Trophoblast cell (in vitro differentiated cells and primary cell): ENCODE measurements at places on chromosomes 1 and 21.
A peak's percentile ranks its signal among the peaks of the same experiment; 100 is the strongest.

GRCh38 chr1:113543110-113543509 is 152.8 kb downstream of the MAGI3 start:
- no peak overlapping the region for H3K4me3 ChIP-seq
- H3K36me3 ChIP-seq = no peaks in the 10 kb centered on the region
- H3K4me1 ChIP-seq = peaks cover 4% of the 10 kb centered on the region
- no peaks in the 10 kb centered on the region for H3K27me3 ChIP-seq
- no peak for DNase-seq

DNA sequence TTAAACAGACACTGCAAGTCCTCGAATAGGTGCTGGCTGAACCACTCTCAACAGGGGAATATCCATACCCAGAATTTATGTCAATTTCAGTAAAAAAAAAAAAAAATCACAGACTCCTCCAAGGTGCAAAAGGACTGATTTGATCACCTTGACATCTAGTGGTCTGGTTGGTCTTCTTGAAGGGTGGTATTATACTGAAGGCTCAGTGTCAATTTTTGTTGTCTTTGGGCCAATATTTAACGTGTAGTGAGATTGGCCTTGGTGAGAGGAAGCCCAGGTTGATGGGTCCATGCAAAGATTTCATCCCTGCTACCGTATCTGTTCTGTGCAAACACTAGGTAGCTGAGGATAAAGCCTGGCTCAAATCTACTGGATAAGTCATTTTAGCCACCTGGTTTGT is 4.0 kb upstream of the GBP5 start:
- H3K4me1 ChIP-seq = no peaks in the 10 kb centered on the region
- H3K27me3 ChIP-seq = no peaks in the 10 kb centered on the region
- no peak for DNase-seq
- no peaks in the 10 kb centered on the region for H3K36me3 ChIP-seq
- H3K4me3 ChIP-seq = no peak overlapping the region

- H3K4me1 ChIP-seq = no peaks in the 10 kb centered on the region
- H3K4me3 ChIP-seq = no peak overlapping the region
- no peak for DNase-seq
- H3K27ac ChIP-seq = no peak overlapping the region
These were observed 214.2 kb upstream of the CACYBP start for GRCh38 chr1:174785510-174785909.

GRCh38 chr21:39000496-39000895 is 182.8 kb downstream of the PSMG1 start:
- no peak overlapping the region for H3K27ac ChIP-seq
- DNase-seq = peak; percentile 31
- no peaks in the 10 kb centered on the region for H3K27me3 ChIP-seq
- H3K36me3 ChIP-seq = no peaks in the 10 kb centered on the region
- H3K4me3 ChIP-seq = no peak overlapping the region

DNA sequence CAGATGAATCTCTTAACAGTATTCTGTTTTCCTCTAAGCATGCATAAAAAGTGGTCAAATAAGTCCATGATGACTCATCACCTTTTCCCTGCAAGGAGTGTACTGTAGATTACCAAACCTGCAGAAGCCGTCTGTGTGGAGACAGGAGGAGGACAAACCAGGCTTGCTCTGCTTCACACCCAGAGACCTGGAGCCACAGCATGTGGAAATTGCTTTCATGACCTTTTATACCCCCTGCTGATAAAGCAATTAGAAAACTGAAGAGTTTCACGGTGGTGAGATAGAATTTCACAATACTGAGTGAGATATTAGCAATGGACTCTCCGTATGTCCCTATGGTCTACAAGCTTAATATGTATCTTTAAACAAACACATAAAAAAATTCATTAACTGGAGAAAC is 9.4 kb downstream of the CORT start:
- H3K4me1 ChIP-seq = no peaks in the 10 kb centered on the region
- peak; percentile 56 for DNase-seq
- H3K4me3 ChIP-seq = no peak overlapping the region
- peaks cover 30% of the 10 kb centered on the region for H3K36me3 ChIP-seq

GRCh38 chr1:47578026-47578720 is 140.3 kb downstream of the FOXD2 start:
- no peak overlapping the region for H3K27ac ChIP-seq
- no peaks in the 10 kb centered on the region for H3K36me3 ChIP-seq
- H3K4me1 ChIP-seq = peaks cover 12% of the 10 kb centered on the region
- H3K4me3 ChIP-seq = no peak overlapping the region

DNA sequence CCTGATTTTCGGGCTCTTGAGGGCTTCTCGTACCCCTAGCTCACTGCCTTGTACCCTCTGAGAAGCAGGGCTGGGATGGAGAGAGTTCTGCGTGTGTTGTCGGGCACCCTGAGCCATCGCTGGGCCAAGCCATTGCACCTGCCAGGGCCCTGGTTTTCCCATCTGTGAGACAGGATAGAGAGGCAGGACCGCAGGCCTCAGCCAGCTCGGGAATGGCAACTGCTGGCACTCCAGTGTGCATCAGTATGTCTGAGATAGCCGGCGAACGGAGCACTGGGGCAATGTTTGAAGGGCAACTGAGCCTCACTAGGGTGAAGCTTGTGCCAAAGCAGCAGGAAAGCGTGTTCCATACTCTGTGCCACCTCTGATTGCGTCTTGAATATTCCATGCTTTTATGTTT is 66.9 kb downstream of the TENT5C start:
- H3K27ac ChIP-seq = no peak overlapping the region
- no peak for DNase-seq
- peaks cover 3% of the 10 kb centered on the region for H3K4me1 ChIP-seq
- H3K36me3 ChIP-seq = no peaks in the 10 kb centered on the region
- no peak overlapping the region for H3K4me3 ChIP-seq
- H3K27me3 ChIP-seq = no peaks in the 10 kb centered on the region

DNA sequence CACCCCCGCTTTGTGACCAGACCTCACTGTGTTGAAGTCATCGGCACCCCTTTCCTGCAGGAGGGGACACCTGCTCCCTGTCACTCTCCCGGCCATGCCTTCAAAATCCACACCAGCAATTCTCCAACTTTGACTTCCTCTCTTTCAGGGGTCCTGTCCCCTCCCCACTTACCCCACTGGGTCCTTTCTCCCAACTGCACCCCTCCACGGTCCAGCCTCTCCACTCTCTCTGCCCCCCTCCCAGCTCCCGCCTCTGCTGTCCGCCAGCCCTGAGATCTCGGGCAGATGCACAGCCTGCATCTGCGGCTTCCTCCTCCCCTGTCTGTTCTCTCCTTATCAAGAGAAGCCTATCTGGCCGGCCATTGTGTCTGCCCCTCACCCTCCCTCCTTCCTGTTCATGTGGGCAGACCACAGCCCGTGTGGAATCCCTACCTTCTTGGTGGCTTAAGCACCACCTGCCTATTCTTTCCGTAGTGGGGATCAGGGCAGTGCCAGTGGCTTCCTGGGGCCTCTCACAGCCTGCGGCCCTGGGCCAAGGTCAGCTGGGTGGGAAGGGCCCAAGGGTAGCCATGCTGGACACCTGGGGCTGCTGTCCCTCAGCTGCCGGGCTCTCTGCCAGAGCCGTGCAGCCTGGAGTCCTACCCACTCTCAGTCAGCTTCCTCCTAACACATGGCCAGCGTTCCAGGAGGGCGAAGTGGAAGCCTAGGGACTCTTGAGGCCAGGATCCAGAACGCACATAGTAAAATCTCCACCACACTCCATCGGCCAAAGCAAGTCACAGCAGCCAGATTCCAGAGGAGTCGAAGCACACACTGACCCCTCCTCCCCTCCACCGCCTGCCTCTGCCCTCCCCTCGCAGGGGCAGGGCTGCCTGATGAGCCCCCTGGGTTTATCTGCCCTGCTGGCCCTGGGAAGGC is 5.1 kb upstream of the HES4 start:
- no peak overlapping the region for H3K4me3 ChIP-seq
- no peaks in the 10 kb centered on the region for H3K27me3 ChIP-seq
- peaks cover 36% of the 10 kb centered on the region for H3K4me1 ChIP-seq
- no peak for DNase-seq

GRCh38 chr1:91635763-91636162 is 135.1 kb downstream of the CDC7 start:
- H3K4me1 ChIP-seq = no peaks in the 10 kb centered on the region
- no peak for DNase-seq
- no peak overlapping the region for H3K27ac ChIP-seq
- no peaks in the 10 kb centered on the region for H3K36me3 ChIP-seq
- H3K4me3 ChIP-seq = no peak overlapping the region

DNA sequence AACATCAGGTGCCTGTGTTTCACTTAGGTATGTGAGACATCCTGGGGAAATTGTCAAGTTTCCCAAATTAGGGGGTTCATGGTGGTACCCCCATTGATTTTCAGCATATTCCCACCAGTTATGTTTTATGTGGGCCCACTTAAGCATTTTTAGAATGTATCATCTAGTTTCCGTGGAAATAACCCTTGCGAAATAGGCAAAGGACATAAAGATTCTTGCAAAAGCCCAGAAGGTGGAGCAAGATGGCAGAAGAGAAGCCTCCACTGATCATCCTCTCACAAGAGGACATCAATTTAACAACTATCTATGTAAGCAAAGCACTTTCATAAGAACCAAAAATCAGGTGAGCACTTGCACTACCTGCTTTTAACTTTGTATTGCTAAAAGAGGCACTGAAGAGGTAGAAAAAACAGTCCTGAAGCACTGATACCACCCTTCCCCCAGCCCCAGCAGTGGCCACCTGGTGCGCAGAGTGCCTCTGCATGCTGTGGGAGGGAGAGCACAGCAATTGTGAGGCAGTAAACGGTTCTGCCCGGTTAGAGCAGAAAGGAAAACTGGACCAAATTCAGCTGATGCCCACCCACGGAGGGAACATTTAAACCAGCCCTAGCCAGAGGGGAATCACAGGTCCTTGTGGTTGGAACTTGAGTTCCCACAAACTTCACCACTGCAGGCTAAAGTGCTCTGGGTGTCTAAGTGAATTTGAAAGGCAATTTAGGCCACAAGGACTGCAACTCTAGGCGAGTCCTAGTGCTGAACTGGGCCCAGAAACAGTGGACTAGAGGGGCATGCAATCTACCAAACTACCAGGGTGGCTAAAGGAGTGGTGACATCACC is 23.2 kb downstream of the MCOLN2 start:
- H3K4me1 ChIP-seq = no peaks in the 10 kb centered on the region
- H3K4me3 ChIP-seq = no peak overlapping the region
- no peak for DNase-seq
- no peaks in the 10 kb centered on the region for H3K27me3 ChIP-seq
- no peaks in the 10 kb centered on the region for H3K36me3 ChIP-seq

- peaks cover 52% of the 10 kb centered on the region for H3K36me3 ChIP-seq
- H3K27me3 ChIP-seq = no peaks in the 10 kb centered on the region
- H3K4me3 ChIP-seq = no peak overlapping the region
- H3K4me1 ChIP-seq = peaks cover 34% of the 10 kb centered on the region
These were observed 7.8 kb downstream of the NUAK2 start for GRCh38 chr1:205313563-205314308.

DNA sequence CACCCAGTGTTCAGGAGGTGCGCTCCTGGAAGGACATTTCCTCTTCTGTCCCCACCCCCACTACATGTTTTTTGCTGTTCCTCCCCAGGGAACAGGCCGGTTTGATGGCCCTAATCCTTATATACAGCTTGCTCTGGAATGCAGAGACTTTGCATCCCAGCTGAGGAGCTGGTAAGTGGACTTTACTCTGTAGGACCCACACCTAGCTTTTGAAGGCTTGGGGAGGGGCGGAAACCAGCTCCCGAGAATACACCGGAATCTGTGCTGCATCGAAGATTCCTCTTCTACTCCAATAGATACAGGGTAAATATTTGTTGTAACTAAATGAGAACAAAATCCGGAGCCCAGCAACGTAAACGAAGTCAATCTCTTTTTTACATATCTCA is 1.2 kb upstream of the CGN start:
- H3K27ac ChIP-seq = peak overlapping the region; percentile 83
- H3K36me3 ChIP-seq = no peaks in the 10 kb centered on the region
- no peak for DNase-seq
- H3K27me3 ChIP-seq = no peaks in the 10 kb centered on the region
- H3K4me3 ChIP-seq = no peak overlapping the region
- H3K4me1 ChIP-seq = peaks cover 31% of the 10 kb centered on the region

GRCh38 chr1:63321066-63321784 is 1.1 kb upstream of the FOXD3 start:
- peak overlapping the region; percentile 23 for H3K4me3 ChIP-seq
- H3K4me1 ChIP-seq = peaks cover 17% of the 10 kb centered on the region
- H3K36me3 ChIP-seq = no peaks in the 10 kb centered on the region
- no peak for DNase-seq
- H3K27me3 ChIP-seq = peaks cover 76% of the 10 kb centered on the region
- no peak overlapping the region for H3K27ac ChIP-seq

DNA sequence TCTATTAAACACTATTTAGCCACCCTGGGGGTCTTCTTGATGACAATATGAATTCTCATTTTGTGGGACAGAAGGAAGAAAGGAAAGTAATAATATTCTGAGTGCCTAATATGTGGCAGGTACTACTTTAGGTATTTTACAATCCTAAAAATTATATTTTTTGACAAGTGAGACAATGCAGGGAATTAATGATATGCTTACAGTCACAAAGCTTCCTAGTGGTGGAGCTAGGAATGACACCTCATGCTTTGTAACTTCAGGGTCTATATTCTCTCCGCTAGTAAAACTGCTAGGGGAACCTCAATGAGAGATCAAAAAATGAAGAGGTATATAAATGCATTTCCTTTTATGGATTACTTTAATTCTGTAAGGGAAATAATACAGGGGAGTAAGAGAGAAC is 44.3 kb downstream of the TPR start:
- peaks cover 26% of the 10 kb centered on the region for H3K36me3 ChIP-seq
- no peak overlapping the region for H3K27ac ChIP-seq
- DNase-seq = peak; percentile 13
- H3K4me1 ChIP-seq = no peaks in the 10 kb centered on the region

DNA sequence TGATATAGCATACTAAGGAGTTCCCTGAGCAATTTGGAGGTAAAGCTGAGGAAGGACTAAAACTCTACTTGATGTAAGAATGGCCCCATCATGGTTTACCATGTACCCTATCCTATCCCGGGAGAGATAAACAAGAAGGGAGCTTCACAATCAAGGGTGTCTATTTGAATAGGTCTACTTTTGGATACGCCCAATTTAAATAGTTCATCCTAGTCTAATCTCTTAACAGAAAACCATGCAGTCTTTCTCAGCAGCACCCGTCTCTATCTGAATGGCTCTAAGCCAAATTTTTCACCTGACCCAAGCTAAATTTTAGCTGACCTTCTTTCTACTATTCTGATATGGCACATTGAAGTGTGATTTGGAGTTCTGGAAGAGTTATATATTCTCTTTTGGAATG is 122.0 kb downstream of the TNNI3K start:
- no peak for DNase-seq
- no peaks in the 10 kb centered on the region for H3K36me3 ChIP-seq
- H3K4me1 ChIP-seq = no peaks in the 10 kb centered on the region
- no peaks in the 10 kb centered on the region for H3K27me3 ChIP-seq
- H3K27ac ChIP-seq = no peak overlapping the region

GRCh38 chr1:6489799-6490180 is 1.7 kb downstream of the PLEKHG5 start:
- H3K27ac ChIP-seq = peak overlapping the region; percentile 94
- peaks cover 15% of the 10 kb centered on the region for H3K36me3 ChIP-seq
- H3K27me3 ChIP-seq = no peaks in the 10 kb centered on the region
- peak; percentile 70 for DNase-seq

DNA sequence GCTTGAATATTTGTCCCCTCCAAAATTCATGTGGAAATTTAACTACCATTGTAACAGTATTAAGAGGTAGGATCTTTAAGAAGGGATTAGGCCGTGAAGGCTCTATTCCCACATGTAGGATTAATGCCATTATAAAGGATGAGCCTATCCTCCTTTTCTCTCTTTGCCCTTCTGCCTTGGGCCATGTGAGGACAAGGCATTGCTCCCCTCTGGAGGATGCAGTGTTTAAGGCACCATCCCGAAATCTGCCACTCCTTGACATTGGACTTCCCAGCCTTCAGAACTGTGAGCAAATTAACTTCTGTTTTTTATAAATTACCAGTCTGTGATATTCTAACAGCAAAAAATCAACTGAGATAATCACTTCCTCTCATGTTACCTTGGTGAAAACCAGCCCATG is 124.4 kb downstream of the TOMM20 start:
- H3K27ac ChIP-seq = no peak overlapping the region
- no peaks in the 10 kb centered on the region for H3K36me3 ChIP-seq
- no peaks in the 10 kb centered on the region for H3K27me3 ChIP-seq
- no peak overlapping the region for H3K4me3 ChIP-seq
